T-helper 1 cell treated with Interleukin-12 subunit alpha and Interleukin-12 subunit beta and Interleukin-4 antibody, amounts not matched to agents 30 ng/mL and 1 ng/mL, for 36 hours (primary cell): ENCODE measurements at places on chromosomes 12 and 14. TPM values are rescaled to one million over a fixed set of nuclear protein-coding genes. Genes with fewer than 3 reads are reported as not detected.

KRT77 gene
- not detected in 2 replicates for total RNA-seq

FERMT2 gene
- 1.4 and 1.6 TPM in 2 replicates for total RNA-seq

CELA1 gene
- total RNA-seq, result 0.22 TPM in 1 of 2 replicates, not detected in the other

KRT84 gene
- not detected in 2 replicates for total RNA-seq

LALBA gene
- total RNA-seq, result not detected in 2 replicates

ZFHX2 gene
- total RNA-seq, result 2.9 and 3.2 TPM in 2 replicates

KRT82 gene
- not detected in 2 replicates for total RNA-seq

STXBP6 gene
- not detected in 2 replicates for total RNA-seq

ITGB7 gene
- total RNA-seq, result 734 and 751 TPM in 2 replicates

SYCP3 gene
- total RNA-seq, result 0.46 and 0.93 TPM in 2 replicates

POLE2 gene
- total RNA-seq, result 23.9 and 25.5 TPM in 2 replicates

APOLD1 gene
- 7.3 and 11.0 TPM in 2 replicates for total RNA-seq

CPNE6 gene
- total RNA-seq, result not detected in 2 replicates

ASB2 gene
- 62.2 and 66.6 TPM in 2 replicates for total RNA-seq

PTCSC3 gene
- not detected in 2 replicates for total RNA-seq

KCNC2 gene
- total RNA-seq, result not detected in 2 replicates

MYF6 gene
- not detected in 2 replicates for total RNA-seq

GDF3 gene
- not detected in 2 replicates for total RNA-seq

BLTP3B gene
- total RNA-seq, result 37.0 and 39.2 TPM in 2 replicates

OSBPL8 gene
- total RNA-seq, result 111 and 113 TPM in 2 replicates

CLEC6A gene
- total RNA-seq, result not detected in 2 replicates

IKBIP gene
- total RNA-seq, result 23.2 and 24.7 TPM in 2 replicates

NEUROD4 gene
- not detected in 2 replicates for total RNA-seq

TC2N gene
- 261 and 264 TPM in 2 replicates for total RNA-seq

KRT72 gene
- total RNA-seq, result 1.6 and 1.7 TPM in 2 replicates
